ENCODE measurements at places on chromosomes 4 and X. TPM values are rescaled to one million over a fixed set of nuclear protein-coding genes. Genes with fewer than 3 reads are reported as not detected.

- no peaks in the 10 kb centered on the region for H3K36me3 ChIP-seq
- peaks cover 6% of the 10 kb centered on the region for H3K4me1 ChIP-seq
- no peak overlapping the region for H3K27ac ChIP-seq
- DNase-seq, result no peak
Observed at GRCh38 chr4:77174426-77174825, 17.4 kb downstream of the CCNG2 start.

DMRTC1B gene
- not detected for total RNA-seq

TNIP3 gene
- total RNA-seq, result not detected

UNC5C gene
- 2.0 TPM for total RNA-seq

GRCh38 chrX:42462917-42463316, 315.0 kb downstream of the PPP1R2C start:
- H3K4me3 ChIP-seq, result no peak overlapping the region
- no peak overlapping the region for H3K27ac ChIP-seq
- DNase-seq, result no peak
- no peaks in the 10 kb centered on the region for H3K27me3 ChIP-seq
- no peaks in the 10 kb centered on the region for H3K36me3 ChIP-seq

GRCh38 chr4:86272669-86273068, 87.2 kb downstream of the MAPK10 start:
- no peak for DNase-seq
- no peaks in the 10 kb centered on the region for H3K27me3 ChIP-seq
- H3K4me3 ChIP-seq, result no peak overlapping the region
- H3K27ac ChIP-seq, result no peak overlapping the region

- no peak overlapping the region for H3K4me3 ChIP-seq
- no peak overlapping the region for H3K27ac ChIP-seq
- no peak for DNase-seq
- no peaks in the 10 kb centered on the region for H3K27me3 ChIP-seq
- H3K4me1 ChIP-seq, result no peaks in the 10 kb centered on the region
- H3K36me3 ChIP-seq, result peaks cover 5% of the 10 kb centered on the region
Observed at GRCh38 chrX:56268888-56269287, 36.7 kb downstream of the KLF8 start.

CSN1S1 gene
- not detected for total RNA-seq

GRCh38 chrX:96436105-96436504, 248.5 kb upstream of the DIAPH2 start:
- no peak for DNase-seq
- peaks cover 9% of the 10 kb centered on the region for H3K4me1 ChIP-seq
- no peaks in the 10 kb centered on the region for H3K36me3 ChIP-seq
- H3K4me3 ChIP-seq, result no peak overlapping the region
- H3K27ac ChIP-seq, result no peak overlapping the region
- no peaks in the 10 kb centered on the region for H3K27me3 ChIP-seq

- no peaks in the 10 kb centered on the region for H3K4me1 ChIP-seq
- no peaks in the 10 kb centered on the region for H3K27me3 ChIP-seq
- H3K4me3 ChIP-seq, result no peak overlapping the region
- no peak for DNase-seq
- H3K36me3 ChIP-seq, result no peaks in the 10 kb centered on the region
- H3K27ac ChIP-seq, result no peak overlapping the region
Observed at GRCh38 chrX:148930206-148930729, 429.9 kb downstream of the AFF2 start.

DNA sequence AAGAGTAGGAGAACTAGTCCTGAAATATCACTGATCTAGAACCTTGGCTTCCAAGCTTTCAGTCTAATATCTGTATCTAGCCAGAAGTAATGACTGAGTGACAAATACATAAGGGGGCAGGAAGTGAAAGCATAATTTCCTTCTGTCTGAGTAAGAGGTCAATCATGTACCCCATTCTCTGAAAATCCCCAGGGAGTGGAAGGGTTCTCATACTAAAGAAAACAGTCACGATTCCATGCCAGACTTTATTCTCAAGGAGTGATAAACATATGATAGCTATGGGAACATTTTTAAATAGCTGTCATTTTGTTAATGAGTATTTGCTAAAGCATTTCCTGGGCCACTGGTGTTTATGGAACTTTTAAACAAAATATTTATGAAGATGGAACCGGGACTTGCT, 308.5 kb downstream of the ARHGAP24 start:
- peak overlapping the region; percentile 45 for H3K27ac ChIP-seq
- H3K36me3 ChIP-seq, result no peaks in the 10 kb centered on the region
- no peak for DNase-seq
- peaks cover 55% of the 10 kb centered on the region for H3K4me1 ChIP-seq
- H3K27me3 ChIP-seq, result no peaks in the 10 kb centered on the region
- H3K4me3 ChIP-seq, result no peak overlapping the region

ASB5 gene
- 4.3 TPM for total RNA-seq

GRCh38 chr4:138821331-138821730, 194.2 kb upstream of the NOCT start:
- H3K27ac ChIP-seq, result no peak overlapping the region
- no peaks in the 10 kb centered on the region for H3K4me1 ChIP-seq
- H3K36me3 ChIP-seq, result no peaks in the 10 kb centered on the region

CSAG2 gene
- not detected for total RNA-seq

KIAA1210 gene
- total RNA-seq, result not detected

DNA sequence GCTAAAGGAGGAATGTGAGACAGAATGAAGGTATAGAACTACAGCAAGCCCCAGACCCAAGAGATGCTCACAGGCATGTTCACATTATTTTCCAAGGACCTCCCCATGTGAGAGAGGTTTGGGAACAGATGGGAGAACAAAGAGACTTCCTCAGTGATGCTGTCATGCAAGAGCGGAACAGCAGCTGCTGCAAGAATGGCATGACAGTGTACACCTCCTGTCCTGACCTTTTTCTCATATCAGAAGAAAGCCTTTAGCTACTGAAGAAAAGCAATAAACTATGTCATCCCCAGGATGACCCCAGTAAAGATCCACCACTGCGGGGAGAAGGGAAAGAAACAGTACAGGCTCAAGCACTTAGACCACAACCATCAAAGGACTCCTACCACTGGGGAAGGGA, 7.2 kb downstream of the PRDM5 start:
- no peak for DNase-seq
- no peaks in the 10 kb centered on the region for H3K36me3 ChIP-seq
- H3K4me1 ChIP-seq, result peaks cover 24% of the 10 kb centered on the region
- no peak overlapping the region for H3K4me3 ChIP-seq
- no peak overlapping the region for H3K27ac ChIP-seq

- no peak overlapping the region for H3K4me3 ChIP-seq
- H3K27me3 ChIP-seq, result no peaks in the 10 kb centered on the region
- H3K36me3 ChIP-seq, result no peaks in the 10 kb centered on the region
- no peak for DNase-seq
Observed at GRCh38 chr4:112213856-112214255, 17.7 kb upstream of the AP1AR start.

CCNB3 gene
- 0.71 TPM for total RNA-seq

DNA sequence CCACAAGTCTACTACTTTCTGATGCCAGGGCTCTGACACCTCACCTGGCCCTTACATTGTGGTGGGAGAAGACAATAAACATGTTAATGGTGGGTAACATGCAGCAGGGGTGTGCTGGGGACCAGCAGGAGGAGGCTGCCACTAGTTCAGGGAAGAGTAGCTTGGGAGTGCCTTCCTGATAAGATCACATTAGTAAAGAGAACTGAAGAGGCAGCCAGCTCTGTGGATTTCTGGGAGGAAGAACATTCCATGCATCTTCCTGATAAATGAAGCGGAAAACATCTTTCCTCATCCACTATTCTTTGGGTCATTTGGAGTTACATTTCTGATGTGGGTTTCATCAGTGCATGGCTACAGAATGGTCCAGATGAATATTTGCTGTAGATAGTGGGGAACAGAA, 9.0 kb downstream of the RNF150 start:
- no peak overlapping the region for H3K27ac ChIP-seq
- no peak for DNase-seq
- H3K4me3 ChIP-seq, result no peak overlapping the region
- H3K27me3 ChIP-seq, result no peaks in the 10 kb centered on the region
- peaks cover 76% of the 10 kb centered on the region for H3K4me1 ChIP-seq

- peaks cover 7% of the 10 kb centered on the region for H3K27me3 ChIP-seq
- no peak overlapping the region for H3K4me3 ChIP-seq
- H3K4me1 ChIP-seq, result no peaks in the 10 kb centered on the region
- H3K27ac ChIP-seq, result no peak overlapping the region
- no peaks in the 10 kb centered on the region for H3K36me3 ChIP-seq
Observed at GRCh38 chr4:186329372-186329771, 63.4 kb downstream of the F11 start.

NSUN7 gene
- 0.91 TPM for total RNA-seq

DNA sequence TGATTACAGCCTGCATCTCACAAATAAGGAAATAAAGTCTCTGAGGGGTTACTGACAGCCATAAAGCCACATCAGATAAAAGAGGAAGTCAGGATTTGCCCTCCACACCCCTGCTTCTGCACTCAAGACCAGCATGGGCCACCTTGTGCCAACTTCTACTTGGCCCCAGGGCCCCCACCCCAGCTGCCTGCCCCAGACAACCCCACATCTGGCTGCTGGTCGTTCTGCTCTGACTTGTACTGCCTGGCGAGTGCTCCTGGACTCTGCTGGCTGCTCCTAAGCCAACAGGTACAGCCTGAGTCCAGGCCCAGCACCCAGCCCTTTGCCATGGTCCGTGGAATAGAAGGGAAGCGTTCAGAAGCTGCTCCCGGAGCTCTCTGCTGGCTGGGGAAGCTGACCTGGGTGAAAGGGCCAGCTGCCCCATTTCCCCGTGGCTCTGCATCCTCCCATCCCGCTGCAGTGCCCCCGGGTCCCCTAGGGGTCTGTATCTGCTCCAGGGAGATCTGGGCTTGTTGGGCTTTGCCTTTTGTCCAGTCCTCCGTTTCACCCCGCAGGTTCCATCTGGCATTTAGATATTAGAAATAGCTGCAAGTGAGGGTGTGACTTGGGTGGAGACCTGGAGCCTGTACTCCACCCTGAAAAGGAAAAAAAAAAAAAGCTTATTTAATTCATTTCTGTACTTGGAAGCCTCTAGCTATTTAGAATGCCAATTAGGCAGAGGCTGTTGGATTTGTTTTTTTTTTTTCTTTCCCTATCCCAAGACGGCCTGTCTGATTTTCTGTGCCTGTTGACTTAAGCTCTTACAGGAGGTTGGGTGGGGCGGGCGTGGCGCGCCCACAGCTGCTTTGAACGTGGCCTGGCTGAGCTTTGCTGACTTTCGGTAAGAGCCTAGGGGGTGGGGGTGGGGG, 194.7 kb downstream of the PTTG2 start:
- H3K27ac ChIP-seq, result peak overlapping the region; percentile 87
- DNase-seq, result peak; percentile 69
- H3K36me3 ChIP-seq, result no peaks in the 10 kb centered on the region
- H3K27me3 ChIP-seq, result no peaks in the 10 kb centered on the region
- H3K4me1 ChIP-seq, result peaks cover 48% of the 10 kb centered on the region
- H3K4me3 ChIP-seq, result peak overlapping the region; percentile 5

DNA sequence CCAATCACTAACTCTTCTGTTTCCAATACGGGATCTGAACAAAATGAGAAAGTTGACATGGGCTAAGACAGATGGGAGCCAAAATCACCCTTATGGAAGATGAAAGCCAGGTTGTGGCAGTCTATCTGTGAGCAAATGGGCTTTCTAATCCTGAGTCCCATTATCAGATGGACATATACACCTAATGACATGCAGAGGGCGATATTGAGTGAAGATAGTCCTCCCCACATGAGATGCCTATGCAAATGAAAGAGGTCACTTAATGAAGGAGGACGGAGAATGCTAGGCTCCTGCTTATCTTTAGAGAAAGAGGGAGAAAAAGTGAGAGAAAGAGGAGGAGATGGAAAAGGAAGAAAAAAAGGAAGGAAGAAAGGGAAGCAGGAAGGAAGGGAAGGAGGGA, 547.5 kb downstream of the NLGN4X start:
- H3K4me3 ChIP-seq, result no peak overlapping the region
- H3K4me1 ChIP-seq, result no peaks in the 10 kb centered on the region
- H3K27ac ChIP-seq, result no peak overlapping the region
- H3K36me3 ChIP-seq, result no peaks in the 10 kb centered on the region
- no peak for DNase-seq

- DNase-seq, result no peak
- H3K4me1 ChIP-seq, result peaks cover 31% of the 10 kb centered on the region
- H3K27me3 ChIP-seq, result no peaks in the 10 kb centered on the region
- no peaks in the 10 kb centered on the region for H3K36me3 ChIP-seq
- H3K4me3 ChIP-seq, result no peak overlapping the region
Observed at GRCh38 chr4:78693777-78694456, 82.2 kb upstream of the BMP2K start.

GRCh38 chrX:133892337-133892736, 93.1 kb downstream of the GPC3 start:
- H3K27ac ChIP-seq, result no peak overlapping the region
- DNase-seq, result no peak
- H3K4me3 ChIP-seq, result no peak overlapping the region
- H3K36me3 ChIP-seq, result no peaks in the 10 kb centered on the region
- no peaks in the 10 kb centered on the region for H3K27me3 ChIP-seq
- H3K4me1 ChIP-seq, result no peaks in the 10 kb centered on the region

DNA sequence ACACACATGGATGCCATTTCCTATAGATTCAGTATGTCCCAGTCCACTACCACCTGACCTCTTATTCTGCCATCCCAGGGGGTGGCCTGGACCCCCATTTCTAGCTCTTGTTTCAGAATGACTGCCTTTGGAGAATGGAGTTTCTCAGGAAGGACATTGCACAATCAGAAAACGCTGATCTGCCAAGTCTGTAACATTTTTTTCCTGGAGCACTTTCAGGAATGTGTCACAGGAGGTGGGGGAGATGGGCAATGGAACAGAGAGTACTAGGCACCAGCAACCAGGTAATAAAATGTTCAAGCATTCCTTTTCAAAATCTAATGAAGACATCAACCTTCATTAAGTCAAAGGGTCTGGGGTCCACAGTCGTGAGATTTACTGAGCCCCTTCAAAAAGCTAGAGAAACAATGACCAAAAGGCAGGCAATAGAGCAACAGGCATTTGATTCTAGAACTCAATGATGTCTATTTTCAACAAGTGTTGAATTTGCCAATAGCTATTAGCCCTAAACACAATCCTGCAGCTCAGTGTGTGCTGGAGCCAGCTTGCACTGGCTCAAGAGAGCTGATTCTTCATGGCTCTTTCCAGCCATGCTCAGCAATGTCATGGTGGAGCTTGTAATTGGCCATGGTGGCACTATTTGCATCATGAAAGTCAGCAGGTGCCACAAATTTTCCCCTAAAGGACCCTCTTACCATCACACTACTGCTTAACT, 87.1 kb downstream of the KDR start:
- no peaks in the 10 kb centered on the region for H3K27me3 ChIP-seq
- peak overlapping the region; percentile 86 for H3K27ac ChIP-seq
- peaks cover 49% of the 10 kb centered on the region for H3K4me1 ChIP-seq

COMMD8 gene
- 20.8 TPM for total RNA-seq

- H3K4me1 ChIP-seq, result peaks cover 5% of the 10 kb centered on the region
- peak; percentile 24 for DNase-seq
- H3K4me3 ChIP-seq, result peak within 1 kb of the TSS; percentile 59
- H3K36me3 ChIP-seq, result no peaks in the 10 kb centered on the region
- H3K27ac ChIP-seq, result peak within 1 kb of the TSS; percentile 40
Observed at GRCh38 chrX:68647156-68647957, at the start of gene STARD8. STARD8 (plus strand) TSS chrX:68647666; CDS start chrX:68647883, 217 bp downstream.

GRCh38 chrX:15151267-15152186, 118.4 kb downstream of the ASB9 start:
- no peak for DNase-seq
- H3K4me3 ChIP-seq, result no peak overlapping the region
- H3K4me1 ChIP-seq, result no peaks in the 10 kb centered on the region
- no peak overlapping the region for H3K27ac ChIP-seq
- no peaks in the 10 kb centered on the region for H3K27me3 ChIP-seq

Measured in left ventricle myocardium inferior (tissue), 1 donor.